ENCODE measurements at places on chromosomes 12 and 14. TPM values are rescaled to one million over a fixed set of nuclear protein-coding genes. Genes with fewer than 3 reads are reported as not detected.

- peak; percentile 85 for DNase-seq
Observed at GRCh38 chr12:75489613-75490210, 9.2 kb downstream of the GLIPR1 start.

DNA sequence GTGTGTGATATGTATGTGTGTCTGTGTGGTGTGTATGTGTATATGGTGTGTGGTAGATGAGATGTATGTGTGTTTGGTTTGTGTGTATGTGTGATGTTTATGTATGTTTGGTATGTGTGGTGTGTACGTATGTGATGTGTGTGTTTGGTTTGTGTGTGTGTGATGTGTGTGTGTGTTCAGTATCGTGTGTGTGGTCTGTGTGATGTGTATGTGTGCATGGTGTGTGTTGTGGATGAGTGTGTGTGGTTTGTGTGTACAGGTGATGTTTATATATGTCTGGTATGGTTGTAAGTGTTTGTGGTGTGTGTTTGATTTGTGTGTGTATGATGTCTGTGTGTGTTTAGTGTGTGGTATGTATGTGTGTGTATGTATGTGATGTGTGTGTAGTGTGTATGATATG, 199.4 kb downstream of the SUDS3 start:
- DNase-seq, result no peak

- DNase-seq, result no peak
Observed at GRCh38 chr14:76497550-76498462, 121.9 kb downstream of the ESRRB start.

GRCh38 chr12:115213538-115214016, 529.6 kb upstream of the TBX3 start:
- no peak for DNase-seq

DNA sequence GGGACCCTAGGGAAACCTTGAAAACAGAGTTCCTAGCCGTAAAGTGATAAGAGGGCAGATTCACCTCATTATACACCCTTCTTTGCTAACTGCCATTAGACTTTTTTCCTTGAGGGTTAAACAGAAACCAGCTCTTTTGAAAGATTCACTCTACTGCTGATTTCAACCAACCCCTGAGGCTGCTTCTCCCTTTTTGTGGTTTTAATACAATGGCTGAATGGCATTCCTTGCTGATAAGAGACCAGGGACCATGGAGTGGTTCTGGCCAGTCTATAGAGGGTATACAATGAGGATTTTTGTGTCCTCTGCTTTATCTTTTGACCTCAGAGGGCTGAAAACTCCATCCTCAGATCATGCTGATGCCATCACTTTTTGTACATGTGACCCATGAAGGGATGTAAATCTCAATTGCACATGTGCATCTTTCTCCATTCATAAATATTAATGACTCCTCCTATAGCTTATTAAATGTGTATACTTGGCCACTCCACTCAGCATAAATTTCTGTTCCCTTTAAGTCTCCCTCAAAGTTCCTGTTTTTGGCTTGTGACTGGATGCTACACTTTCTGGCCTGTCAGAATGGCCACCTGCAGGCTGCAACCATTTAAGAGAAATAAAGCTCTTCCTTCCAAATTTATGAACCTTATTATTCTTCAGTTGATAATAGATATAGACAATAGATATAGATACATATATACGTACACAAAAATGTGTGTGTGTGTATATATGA, 233.8 kb upstream of the SEL1L start:
- no peak for DNase-seq

DNA sequence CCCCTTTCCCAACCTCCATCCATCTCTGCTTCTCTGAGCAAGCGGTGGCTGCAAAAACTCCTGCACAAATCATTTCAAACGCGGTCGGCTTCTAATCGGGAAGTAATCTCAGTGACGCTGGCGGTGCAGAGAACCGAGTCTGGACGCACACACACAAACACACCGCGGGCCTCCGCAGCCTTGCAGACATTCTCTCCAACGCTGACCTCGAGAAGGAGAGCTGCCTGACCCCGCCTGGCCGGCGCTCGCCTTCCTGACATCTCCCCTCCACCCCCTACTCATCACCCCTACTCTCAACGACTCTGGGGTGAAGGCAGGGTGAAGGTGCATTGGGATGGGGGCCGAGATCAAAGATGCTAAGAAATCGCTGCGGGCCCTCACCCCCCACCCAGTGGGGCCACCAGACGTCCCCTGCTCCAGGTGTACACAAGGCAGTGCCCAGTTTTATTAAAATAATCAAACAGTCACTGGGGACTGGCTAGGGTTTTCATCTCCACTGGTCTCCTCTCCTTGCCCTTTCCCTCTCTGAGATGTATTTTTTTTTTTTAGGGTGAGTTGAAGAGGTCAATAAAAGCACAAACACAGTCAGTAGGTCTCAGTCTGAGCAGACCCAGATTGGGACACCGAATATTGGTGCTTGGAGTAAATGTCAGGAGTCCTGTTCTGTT, 506 bp upstream of the TBX5 start:
- DNase-seq, result no peak

GRCh38 chr12:7542813-7543212, 39.2 kb upstream of the CD163 start:
- no peak for DNase-seq

AMDHD1 gene
- total RNA-seq, result not detected

PIANP gene
- total RNA-seq, result not detected

Data from bronchial epithelial cell (primary cell).